ENCODE measurements at places on chromosomes 13 and 19.

GRCh38 chr19:19955208-19955607 is 54.5 kb downstream of the ZNF93 start:
- DNase-seq: no peak

GRCh38 chr13:108026680-108027410 is 188.5 kb downstream of the LIG4 start:
- DNase-seq: no peak

DNA sequence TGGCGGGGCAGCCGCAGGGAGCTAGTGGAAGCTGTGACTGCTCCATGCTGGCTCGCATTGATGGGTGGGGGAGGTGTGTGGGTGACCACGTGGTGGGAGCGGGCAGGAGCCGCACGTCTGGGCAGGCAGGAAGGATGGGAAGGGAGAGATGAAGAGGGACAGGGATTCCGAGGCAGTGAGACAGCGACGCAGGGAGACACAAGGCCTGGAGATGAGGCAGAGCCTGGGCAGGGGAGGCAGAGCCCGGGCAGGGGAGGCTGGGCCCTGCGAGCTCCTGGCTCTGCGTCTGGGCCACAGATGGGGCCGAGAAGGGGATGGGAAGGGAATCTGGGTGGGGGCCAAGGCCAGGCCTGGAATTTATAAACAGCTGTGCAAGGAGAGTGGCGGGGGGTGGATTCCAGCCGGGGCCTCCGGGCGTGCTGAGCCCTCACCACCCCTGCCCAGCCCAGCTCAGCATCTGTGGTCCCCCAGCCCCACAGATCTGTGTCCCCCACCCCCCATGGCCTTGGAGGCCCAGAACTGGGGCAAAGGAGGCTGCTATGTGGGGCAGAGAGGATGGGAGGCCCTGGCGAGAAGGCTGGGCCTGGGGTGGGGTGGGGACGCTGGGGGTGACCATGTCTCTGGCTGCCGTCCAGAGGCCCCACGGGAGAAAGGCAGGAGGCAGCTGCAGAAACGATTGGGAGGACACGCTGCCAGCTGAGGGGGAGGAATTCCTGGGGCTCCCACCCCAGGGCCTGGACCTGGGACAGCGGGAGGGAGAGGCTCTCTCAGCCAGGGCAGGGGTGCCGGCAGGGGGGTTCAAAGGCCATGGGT is 6.0 kb downstream of the EHD2 start:
- no peak for DNase-seq

DNA sequence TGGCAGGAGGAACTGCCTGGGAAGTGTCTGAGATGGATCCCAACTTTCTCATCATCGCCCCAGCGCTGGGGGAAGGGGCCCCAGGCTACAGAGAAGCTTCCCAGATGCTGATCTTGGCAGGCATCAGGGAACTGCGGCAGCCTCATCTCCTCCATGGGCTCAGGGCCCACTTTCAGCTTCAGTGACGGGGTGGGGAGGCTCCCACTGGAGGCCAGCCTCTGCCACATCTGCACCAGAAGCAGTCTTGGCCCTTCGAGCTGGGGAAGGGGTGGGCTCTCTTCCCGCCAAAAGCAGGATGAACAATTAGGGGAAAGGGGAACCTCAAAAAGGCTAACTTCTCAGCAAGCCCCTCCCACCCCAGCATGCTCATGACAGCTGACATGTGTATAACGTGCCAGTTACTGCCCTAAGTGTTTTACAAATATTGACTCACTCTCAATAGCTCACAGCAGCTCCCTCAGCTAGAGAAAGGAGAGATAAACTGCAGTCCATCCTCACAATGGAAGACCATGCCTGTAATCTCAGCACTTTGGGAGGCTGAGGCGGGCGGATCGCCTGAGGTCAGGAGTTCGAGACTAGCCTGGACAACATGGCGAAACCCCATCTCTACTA is 7.1 kb upstream of the S1PR2 start:
- DNase-seq: no peak

GRCh38 chr19:49808711-49809159 is 4.4 kb downstream of the FUZ start:
- peak; percentile 98 for DNase-seq

- DNase-seq: no peak
Measured at GRCh38 chr13:20054586-20054985, 96.1 kb downstream of the ZMYM2 start.
